ENCODE measurements at places on chromosomes 6 and 20.

- DNase-seq: no peak
Observed at GRCh38 chr20:24136659-24137246, 148.2 kb upstream of the GGTLC1 start.

DNA sequence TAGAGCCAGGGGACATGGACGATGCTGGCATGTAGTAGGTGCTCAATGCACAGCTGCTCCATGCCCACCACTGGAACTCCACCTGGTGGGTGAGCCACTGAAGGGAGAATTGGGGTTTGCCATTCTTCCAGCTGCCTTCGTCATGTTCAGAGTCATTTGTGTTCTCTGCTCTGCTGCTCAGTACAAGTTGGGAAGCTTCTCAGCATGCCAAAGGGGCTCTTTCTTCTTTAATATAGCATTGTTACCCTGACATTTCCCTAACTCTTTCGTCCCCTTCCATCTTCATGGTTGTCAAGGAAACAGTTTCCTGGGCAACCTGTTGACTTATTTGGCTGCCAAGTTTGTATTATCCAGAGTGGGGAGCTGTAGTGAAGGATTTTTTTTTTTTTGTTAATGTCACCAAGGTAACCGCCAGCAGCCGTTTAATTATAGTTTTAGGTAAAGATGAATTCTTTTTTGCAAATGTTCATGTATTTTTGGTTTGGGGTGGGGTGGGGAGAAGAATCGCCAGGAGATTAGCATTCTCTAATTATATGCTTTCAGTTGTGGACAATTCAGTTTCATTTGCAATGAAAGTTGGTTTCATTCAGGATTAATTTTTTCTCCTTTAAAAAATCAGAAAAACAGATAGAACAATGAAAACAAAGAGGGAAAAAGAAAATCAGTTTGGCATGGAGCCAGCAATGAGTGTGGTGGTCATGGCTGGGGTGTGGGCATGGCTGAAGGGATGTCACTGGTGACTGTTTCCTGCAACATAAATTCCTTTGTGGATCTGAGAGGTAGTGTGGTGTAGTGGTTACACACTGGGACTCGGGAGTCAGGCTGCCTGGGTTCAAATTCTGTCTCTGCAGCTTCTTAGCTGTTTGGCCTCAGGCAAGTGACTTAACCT lies 73.0 kb upstream of the KCNG1 start:
- no peak for DNase-seq

DNA sequence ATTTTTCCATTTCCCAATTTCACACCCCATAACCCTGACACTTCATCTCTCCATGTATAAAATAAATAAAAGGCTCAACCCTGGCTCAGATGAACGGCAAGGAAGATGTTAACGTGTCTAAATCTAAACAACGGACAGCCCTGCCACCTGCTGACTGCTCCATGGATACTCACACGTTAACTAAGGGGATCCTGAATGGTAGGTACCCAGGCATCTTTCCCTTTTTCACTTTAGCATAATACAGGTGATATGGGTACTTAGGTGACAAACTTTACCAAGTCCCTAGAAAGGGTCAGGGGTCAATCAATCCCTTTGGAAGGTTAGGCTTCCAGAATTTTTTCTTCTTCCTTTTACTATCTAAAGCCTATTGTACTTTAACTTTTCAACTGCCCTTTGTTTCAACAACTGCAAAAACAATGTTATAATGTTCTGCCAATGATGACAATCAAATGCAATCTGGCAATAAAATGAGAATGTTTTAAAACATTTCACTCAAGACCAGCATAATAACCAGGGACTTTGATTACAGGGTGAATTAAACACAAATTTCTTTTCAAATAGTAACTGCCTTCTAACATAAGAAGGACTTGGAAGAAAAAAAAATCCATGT lies 52.4 kb upstream of the IPCEF1 start:
- DNase-seq: no peak

GRCh38 chr6:154509421-154510143 lies 903 bp downstream of the CNKSR3 start:
- DNase-seq: no peak

DNA sequence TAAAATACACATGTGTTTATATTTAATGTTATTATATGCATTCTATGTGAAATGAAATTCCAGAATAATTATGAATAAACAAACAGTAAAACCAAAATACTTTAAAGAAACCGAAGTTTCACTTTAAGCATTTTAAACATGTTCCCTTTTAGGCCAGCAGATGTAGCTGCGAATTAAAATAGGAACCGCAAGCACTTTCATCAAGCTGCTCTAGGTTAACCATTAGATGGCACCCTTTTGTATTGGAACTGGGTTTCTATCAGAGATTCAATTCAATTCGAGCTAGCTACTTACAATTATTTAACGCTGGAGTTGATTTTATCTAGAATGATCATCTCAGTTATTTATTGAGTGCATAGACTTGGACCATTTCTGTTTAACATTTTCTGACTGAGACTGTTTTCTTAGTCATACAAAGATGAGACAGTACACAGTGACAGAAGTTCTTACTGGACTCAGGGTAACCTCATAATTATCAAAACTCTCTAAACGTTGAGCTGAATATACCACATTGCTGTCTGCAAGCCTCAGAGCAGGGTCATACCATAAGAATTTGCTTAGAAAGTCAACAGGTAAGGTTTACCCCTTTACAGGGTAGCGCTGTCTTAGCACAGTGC lies 8.5 kb downstream of the TMEM242 start:
- no peak for DNase-seq
